ENCODE measurements at places on chromosomes 7 and 10. TPM values are rescaled to one million over a fixed set of nuclear protein-coding genes. Genes with fewer than 3 reads are reported as not detected.

GATA3 gene
- polyA plus RNA-seq = 111 TPM

EBLN1 gene
- 0.17 TPM for polyA plus RNA-seq

ELOVL3 gene
- polyA plus RNA-seq = 2.1 TPM

DNAJC1 gene
- polyA plus RNA-seq = 32.6 TPM

CYP2C8 gene
- polyA plus RNA-seq = 4.1 TPM

GPC2 gene
- polyA plus RNA-seq = 14.5 TPM

DNA sequence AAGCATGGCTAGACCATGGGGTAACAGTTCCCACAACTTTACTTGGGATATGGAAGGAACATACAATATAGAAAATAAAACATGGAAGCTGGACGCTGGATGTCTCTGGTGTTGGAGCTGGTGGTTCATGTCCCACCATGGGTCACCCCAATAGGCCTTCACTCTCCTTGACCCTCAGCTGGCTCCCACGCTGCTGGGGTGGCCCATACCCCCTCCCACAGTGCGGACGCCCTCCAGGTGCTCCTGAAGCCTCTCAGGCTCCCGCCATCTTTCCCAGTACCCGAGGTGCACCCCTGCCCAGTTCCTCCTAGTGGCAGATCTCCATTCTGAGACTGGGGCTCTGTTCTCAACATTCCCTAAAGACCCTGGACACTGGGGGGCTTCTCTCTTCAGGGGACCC, 5.8 kb upstream of the CPA1 start:
- DNase-seq = no peak

- no peak for DNase-seq
These were observed 745.8 kb downstream of the SUGCT start for GRCh38 chr7:40880581-40880980.

- no peak for DNase-seq
These were observed 131.8 kb upstream of the WDR11 start for GRCh38 chr10:120719333-120719732.

- no peak for DNase-seq
These were observed 138.3 kb downstream of the EXOC4 start for GRCh38 chr7:133391206-133391605.

- DNase-seq = no peak
These were observed 92.0 kb upstream of the FAM180A start for GRCh38 chr7:135840591-135840990.

DNA sequence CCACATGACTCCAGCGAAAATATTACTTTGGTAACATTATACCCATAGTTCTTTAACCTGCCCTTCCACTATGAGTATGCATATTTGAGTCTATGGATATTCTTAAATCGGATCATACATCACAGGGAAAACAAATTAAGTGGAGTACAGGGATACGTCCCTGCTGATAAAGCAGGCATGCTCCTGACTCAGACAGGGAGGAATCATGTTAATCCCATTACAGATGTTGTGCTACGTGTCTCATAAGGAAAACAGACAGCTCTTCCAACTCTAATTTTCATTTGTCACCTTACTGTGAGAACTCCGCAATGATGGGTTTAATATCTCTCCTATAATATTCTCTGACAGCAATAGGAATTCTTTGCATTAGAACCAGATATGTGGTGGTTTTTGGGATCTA, 469.5 kb upstream of the POM121L12 start:
- DNase-seq = no peak

DNA sequence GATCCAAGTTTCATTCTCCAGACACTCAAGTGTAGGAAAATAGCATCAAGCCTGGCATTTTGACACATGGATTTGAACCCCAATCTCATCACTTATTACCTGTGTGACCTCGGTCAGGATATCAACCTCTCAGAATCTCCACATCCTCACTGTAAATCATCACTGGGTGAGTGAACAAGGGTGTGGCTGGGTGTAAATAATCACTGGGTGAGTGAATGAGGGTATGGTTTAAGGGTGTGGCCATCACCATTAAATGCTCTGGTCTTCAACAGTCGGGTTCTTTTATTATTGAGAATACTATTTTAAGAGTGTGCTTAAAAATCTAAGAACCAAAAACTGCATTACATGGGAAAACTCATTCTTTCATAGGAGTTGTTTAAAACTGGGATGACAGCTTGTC, 200.1 kb downstream of the DOCK4 start:
- DNase-seq = no peak

DNA sequence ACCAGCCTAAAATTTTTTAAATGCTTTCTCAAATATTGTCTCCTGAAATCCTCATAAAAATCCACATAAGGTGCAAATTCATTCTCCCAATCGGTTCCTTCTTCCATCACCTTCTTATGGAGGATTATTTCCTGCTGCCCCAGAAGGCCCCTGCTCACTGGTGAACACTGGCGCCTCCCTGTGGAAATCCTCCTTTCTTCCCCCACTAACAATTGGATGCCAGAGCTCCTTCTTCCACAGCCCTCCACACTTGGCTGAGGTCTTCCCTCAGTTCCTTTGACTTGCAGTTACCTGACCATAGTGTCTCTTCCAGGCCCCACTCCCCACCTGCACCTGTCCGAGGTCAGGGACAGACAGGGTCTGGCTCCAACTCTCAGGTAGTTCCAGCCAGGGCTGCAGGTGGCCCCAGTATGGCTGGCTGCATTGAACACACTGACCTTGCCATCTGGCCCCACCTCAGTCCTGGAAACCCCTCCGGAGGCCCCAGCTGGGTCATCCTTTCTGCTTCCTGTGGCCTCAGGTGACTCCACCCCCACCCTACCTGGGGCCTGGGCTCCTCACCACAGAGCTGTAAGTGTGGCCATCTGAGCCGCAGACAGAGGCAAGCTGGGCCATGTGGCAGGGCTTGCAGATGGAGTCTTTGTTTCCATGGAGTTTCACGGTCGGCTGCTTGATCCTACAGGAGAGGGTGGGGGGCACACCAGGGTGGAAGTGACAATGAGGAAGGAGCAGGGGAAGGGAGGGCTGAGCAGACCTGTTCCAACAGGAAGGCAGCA, 18.4 kb downstream of the SPOCK2 start:
- DNase-seq = no peak

DNA sequence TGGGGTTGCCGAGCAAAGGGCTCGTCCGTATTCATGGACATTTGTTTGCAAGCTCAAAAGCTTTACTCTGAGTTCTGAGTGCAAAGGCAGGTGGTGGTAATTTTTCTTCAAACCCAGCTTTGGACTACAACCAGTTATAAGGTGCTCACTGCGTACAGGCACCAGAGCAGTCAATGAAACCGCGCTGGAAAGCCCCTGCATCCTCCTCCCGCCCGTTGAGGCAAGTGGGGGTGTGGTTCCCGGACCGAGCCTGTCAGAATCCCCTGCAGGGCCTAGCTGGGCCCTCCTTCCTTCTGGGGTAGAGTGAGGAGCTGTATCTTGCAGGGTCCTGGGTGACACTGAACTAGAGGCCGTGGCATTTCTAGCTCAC, 22.3 kb downstream of the AMZ1 start:
- no peak for DNase-seq

GRCh38 chr10:45235798-45236220, 79.6 kb downstream of the OR13A1 start:
- no peak for DNase-seq

DNA sequence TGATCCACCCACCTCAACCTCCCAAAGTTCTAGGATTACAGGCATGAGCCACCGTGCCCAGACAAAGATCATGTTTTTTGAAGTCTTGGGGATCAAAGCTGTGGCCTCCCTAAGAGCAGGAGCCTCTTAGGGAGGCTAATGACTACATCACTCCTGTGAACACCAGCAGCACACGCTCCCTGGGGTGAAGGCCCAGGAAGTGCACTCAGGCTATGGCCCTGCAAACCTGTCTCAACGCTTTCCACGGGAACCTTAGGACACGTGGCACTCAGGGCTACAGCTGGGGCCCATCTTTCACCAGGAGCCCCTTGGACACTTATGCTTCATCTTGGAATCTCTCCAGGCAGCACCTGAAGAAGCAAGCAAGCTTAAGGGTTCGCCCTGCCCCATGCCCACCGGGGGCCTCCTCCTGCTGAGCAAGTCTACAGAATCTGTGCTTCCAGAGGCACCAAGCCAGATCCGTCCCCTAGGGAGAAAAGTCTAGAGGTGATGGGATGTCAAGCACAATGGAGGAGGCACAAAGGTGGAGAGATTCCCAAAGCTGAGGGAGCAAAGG, 18.4 kb downstream of the VSTM4 start:
- DNase-seq = no peak

DNA sequence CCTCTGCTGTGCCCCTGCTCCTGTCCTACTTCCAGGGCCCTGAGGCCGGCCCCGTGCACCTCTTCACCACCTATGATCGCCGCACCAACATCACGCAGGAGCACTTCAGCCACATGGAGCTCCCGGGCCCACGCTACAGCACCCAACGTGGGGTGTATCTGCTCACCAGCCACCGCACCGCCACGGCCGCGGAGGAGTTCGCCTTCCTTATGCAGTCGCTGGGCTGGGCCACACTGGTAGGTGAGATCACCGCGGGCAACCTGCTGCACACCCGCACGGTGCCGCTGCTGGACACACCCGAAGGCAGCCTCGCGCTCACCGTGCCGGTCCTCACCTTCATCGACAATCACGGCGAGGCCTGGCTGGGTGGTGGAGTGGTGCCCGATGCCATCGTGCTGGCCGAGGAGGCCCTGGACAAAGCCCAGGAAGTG, 1.8 kb downstream of the RBP3 start:
- DNase-seq = no peak

GRCh38 chr7:27173511-27173955, 587 bp downstream of the HOXA10 start:
- DNase-seq = no peak

- DNase-seq = no peak
These were observed 108.0 kb upstream of the LSM8 start for GRCh38 chr7:118075936-118076335.

Measured in right renal pelvis (tissue), 4 donors.